ENCODE measurements at places on chromosomes 12 and 14. TPM values are rescaled to one million over a fixed set of nuclear protein-coding genes. Genes with fewer than 3 reads are reported as not detected.

DNA sequence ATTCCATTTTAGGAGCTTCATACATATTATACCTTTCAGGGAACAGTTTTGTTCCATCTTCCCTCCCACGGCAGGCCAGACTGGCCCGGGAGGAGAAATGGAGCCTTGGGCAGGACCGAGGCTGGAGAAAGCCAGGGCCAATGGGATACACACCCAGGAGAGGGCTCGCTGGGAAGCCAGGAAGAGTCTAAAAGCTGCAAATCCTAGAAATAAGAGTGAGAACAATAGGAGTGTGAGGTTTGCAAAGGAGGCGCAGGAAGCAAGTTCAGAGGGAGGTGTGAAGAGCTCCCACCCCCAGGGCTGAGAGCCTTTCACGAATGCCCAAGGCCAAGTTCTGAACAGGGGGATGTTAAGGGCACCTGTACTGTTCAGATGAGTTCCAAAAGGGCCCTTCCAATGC, 67.5 kb upstream of the CPSF6 start:
- H3K4me1 ChIP-seq: no peaks in the 10 kb centered on the region
- H3K4me3 ChIP-seq: no peak overlapping the region
- H3K27ac ChIP-seq: no peak overlapping the region
- no peaks in the 10 kb centered on the region for H3K27me3 ChIP-seq
- no peaks in the 10 kb centered on the region for H3K36me3 ChIP-seq

DNA sequence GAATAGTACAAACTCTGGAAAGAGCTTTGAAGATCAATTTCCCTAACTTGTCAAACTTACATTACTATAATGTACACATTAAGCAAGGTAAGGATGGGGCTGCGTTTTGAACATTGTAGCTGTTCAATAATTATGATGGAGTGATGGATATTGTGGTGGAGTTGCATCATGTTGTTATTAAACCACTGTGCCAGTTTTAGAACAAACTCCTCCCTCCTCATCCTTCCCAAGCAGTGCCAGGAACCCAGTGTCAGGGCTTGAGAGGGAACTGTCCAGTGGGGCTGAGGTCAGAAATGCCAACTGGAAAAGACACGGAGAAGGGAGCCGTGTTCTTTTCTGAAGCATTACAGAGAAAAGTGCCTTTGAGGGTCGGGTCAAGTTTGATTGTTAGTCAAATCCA, 31.9 kb upstream of the PAPOLA start:
- no peak for DNase-seq
- no peak overlapping the region for H3K27ac ChIP-seq
- no peaks in the 10 kb centered on the region for H3K27me3 ChIP-seq
- no peaks in the 10 kb centered on the region for H3K4me1 ChIP-seq
- no peaks in the 10 kb centered on the region for H3K36me3 ChIP-seq
- H3K4me3 ChIP-seq: no peak overlapping the region

The ANO2 gene
- 18.5 TPM for total RNA-seq

DNA sequence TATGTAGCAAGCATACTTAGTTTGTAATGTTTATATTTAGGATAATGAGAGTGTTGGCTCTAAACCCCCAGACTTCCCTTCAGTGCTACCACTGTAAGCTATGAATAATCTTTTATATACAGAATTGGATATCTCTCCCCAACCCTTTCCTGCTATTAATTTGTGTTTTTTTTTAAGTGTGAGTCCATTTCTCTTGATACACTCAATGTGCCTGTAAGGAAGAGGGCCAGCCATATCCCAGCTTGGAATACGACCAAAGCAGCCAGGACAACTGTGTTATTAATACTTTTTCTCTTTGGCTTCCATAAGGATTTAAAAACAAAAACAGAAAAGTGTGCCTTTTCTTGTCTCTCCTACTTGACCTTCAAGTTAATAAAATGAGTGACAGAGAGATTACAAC, 116.7 kb downstream of the SNAPC1 start:
- no peaks in the 10 kb centered on the region for H3K4me1 ChIP-seq
- no peak for DNase-seq
- no peak overlapping the region for H3K27ac ChIP-seq
- H3K36me3 ChIP-seq: no peaks in the 10 kb centered on the region
- H3K4me3 ChIP-seq: no peak overlapping the region

The NR1H4 gene
- 1.9 TPM for total RNA-seq

The KLRC2 gene
- not detected for total RNA-seq

DNA sequence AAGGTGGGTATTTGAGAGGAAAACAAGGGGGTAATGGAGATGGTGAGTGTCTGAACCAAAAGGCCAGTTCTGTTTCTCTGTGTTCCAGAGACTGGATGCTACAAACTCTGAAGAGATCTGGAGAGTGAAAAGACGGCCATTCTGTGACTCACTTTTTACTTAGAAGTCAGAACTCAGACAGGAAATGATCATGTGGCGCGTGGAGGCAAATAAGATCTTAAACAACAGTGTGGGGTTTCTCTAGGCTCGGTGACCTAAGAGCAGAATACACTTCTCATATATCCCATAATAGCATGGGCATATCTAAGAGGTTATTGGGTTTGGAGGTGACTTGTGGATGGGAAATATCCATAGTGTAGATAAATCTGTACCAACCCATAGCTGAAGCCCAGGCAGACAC, 463.5 kb downstream of the TMEM132D start:
- H3K4me1 ChIP-seq: no peaks in the 10 kb centered on the region
- H3K4me3 ChIP-seq: no peak overlapping the region
- DNase-seq: no peak
- no peaks in the 10 kb centered on the region for H3K27me3 ChIP-seq
- no peaks in the 10 kb centered on the region for H3K36me3 ChIP-seq
- H3K27ac ChIP-seq: no peak overlapping the region

- H3K4me3 ChIP-seq: no peak overlapping the region
- no peak overlapping the region for H3K27ac ChIP-seq
- DNase-seq: no peak
- no peaks in the 10 kb centered on the region for H3K36me3 ChIP-seq
- no peaks in the 10 kb centered on the region for H3K27me3 ChIP-seq
- peaks cover 27% of the 10 kb centered on the region for H3K4me1 ChIP-seq
Measured at GRCh38 chr14:68675233-68675577, 117.7 kb downstream of the ZFP36L1 start.

DNA sequence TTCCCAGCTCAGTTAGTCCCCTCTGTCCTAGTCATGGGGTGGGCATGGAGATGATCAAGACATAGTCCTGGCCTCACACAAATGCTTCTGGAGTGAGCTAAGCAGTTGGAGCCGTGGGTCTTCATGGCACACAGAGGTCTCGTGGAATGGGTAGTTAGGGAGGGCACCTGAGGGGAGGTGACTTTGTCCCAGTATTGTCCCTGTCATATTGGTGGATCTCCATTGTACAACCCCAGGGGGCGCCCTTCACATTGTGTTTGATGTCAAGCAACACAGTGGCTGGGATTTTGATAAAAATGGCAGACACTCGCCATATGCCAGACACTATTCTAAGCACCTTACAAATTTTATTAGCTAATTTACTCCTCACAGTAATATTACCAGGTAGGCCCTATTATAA, 175.4 kb upstream of the LHX5 start:
- H3K4me1 ChIP-seq: no peaks in the 10 kb centered on the region
- H3K4me3 ChIP-seq: no peak overlapping the region
- H3K36me3 ChIP-seq: no peaks in the 10 kb centered on the region
- DNase-seq: no peak
- no peaks in the 10 kb centered on the region for H3K27me3 ChIP-seq
- no peak overlapping the region for H3K27ac ChIP-seq

The NID2 gene
- 33.3 TPM for total RNA-seq

- no peaks in the 10 kb centered on the region for H3K36me3 ChIP-seq
- H3K27me3 ChIP-seq: no peaks in the 10 kb centered on the region
- H3K4me3 ChIP-seq: no peak overlapping the region
- H3K4me1 ChIP-seq: peaks cover 43% of the 10 kb centered on the region
Measured at GRCh38 chr14:54669721-54670561, 103.0 kb downstream of the SAMD4A start.

DNA sequence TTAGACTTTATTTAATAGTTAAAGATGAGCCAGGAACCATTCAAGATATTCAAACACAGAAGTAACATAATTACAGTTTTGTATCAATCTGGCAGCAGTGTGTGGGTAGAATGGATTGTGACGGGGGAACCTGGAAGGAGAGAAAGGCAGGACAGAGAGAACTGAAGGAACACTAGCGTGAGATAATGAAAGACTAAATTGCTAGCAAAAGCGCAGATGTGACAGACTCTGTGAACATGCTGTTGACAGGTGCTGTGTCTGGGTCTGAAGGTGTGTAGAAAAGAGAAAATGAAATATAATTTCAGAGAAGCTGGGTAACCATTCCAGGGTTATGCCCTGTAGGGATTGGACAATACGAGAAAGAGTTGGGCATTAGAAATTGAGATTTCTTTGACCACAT, 372.3 kb downstream of the SYT1 start:
- no peak for DNase-seq
- no peaks in the 10 kb centered on the region for H3K36me3 ChIP-seq
- no peak overlapping the region for H3K4me3 ChIP-seq
- no peaks in the 10 kb centered on the region for H3K4me1 ChIP-seq
- no peaks in the 10 kb centered on the region for H3K27me3 ChIP-seq

GRCh38 chr12:81000831-81001230, 63.1 kb upstream of the LIN7A start:
- H3K4me3 ChIP-seq: no peak overlapping the region
- no peaks in the 10 kb centered on the region for H3K4me1 ChIP-seq
- H3K27ac ChIP-seq: no peak overlapping the region
- DNase-seq: no peak

GRCh38 chr14:63287666-63288483, 30.9 kb downstream of the GPHB5 start:
- no peak for DNase-seq
- H3K4me1 ChIP-seq: no peaks in the 10 kb centered on the region
- H3K4me3 ChIP-seq: no peak overlapping the region
- H3K36me3 ChIP-seq: peaks cover 3% of the 10 kb centered on the region

- no peaks in the 10 kb centered on the region for H3K36me3 ChIP-seq
- no peak overlapping the region for H3K27ac ChIP-seq
- no peaks in the 10 kb centered on the region for H3K4me1 ChIP-seq
- no peak overlapping the region for H3K4me3 ChIP-seq
- DNase-seq: no peak
- no peaks in the 10 kb centered on the region for H3K27me3 ChIP-seq
Measured at GRCh38 chr12:131589966-131590365, 120.9 kb upstream of the SFSWAP start.

DNA sequence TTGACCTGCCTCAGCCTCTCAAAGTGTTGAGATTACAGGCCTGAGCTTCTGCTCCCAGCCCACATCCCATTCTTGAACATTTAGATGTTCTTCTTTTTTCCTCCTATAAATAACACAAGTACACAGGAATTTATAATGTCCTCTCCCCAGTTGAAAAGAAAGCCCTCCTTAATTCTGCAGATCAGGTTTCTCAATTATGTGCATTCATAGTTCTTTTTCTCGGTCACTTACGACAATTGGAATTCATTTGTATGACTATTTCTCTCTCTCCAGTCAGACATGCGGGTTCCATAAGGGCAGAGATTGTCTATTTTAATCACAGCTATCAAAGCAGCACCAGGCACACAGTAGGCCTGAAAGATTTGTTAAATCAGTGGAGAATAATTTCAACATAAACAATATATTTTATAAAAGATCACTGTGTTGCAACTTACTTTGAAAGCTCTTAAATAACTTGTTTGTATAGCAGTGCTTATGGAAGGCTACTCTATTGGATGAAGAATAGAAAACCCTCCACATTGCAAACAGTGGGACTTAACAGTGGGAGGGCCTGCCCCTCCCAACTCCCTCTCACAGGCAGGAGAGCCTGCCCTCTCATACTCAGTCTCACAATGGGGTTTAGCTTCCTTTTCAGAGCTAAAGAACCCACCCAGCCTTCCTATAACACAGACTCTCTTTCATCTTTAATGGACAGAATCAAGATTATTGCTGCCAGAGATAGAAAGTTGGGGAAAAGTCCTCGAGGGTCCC, 84.1 kb upstream of the TRAF3 start:
- no peaks in the 10 kb centered on the region for H3K36me3 ChIP-seq
- H3K4me1 ChIP-seq: peaks cover 12% of the 10 kb centered on the region
- no peaks in the 10 kb centered on the region for H3K27me3 ChIP-seq
- H3K4me3 ChIP-seq: no peak overlapping the region
- H3K27ac ChIP-seq: no peak overlapping the region
- no peak for DNase-seq

DNA sequence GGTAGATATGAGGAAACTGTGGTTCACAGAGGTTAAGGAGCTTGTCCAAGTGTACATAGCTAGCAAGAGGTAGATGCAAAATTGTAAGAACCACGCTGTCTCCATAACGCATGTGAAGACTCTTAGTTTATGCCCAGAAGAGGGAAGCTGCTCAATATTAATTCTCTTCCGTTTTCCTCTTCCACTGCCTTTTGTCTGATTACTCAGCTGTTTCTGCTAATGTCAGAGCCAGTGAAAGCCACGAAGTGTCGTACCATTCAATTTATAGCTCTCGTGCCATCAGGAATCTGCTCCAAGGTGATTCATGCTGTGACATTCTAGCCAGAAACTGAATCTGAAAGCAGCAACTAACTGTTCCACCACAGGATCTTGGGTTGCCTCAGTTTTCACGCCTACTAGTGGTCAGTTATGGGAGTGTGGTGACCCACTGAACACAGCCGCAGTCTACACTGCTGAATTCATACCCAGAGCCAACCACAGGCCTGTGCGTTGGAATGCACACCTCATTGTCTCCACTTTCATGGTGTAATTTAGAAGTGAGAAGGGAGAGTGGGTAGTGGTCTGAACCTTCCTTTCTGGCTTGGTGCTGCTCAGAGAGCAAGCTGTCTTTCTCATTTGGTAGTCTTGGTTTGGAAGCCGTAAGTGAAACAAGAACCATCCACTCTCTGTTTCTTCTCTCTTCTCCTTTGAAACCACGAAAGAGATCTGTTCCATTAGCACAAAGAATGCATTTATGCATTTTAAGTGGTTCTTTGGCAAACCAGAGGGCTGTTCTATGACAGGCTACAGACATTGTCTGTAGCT, 74.2 kb upstream of the NAP1L1 start:
- no peaks in the 10 kb centered on the region for H3K4me1 ChIP-seq
- H3K27me3 ChIP-seq: no peaks in the 10 kb centered on the region
- no peak for DNase-seq
- H3K27ac ChIP-seq: no peak overlapping the region
- H3K36me3 ChIP-seq: no peaks in the 10 kb centered on the region
- peak overlapping the region; percentile 45 for H3K4me3 ChIP-seq
